ENCODE measurements at places on chromosomes 4 and X.

DNA sequence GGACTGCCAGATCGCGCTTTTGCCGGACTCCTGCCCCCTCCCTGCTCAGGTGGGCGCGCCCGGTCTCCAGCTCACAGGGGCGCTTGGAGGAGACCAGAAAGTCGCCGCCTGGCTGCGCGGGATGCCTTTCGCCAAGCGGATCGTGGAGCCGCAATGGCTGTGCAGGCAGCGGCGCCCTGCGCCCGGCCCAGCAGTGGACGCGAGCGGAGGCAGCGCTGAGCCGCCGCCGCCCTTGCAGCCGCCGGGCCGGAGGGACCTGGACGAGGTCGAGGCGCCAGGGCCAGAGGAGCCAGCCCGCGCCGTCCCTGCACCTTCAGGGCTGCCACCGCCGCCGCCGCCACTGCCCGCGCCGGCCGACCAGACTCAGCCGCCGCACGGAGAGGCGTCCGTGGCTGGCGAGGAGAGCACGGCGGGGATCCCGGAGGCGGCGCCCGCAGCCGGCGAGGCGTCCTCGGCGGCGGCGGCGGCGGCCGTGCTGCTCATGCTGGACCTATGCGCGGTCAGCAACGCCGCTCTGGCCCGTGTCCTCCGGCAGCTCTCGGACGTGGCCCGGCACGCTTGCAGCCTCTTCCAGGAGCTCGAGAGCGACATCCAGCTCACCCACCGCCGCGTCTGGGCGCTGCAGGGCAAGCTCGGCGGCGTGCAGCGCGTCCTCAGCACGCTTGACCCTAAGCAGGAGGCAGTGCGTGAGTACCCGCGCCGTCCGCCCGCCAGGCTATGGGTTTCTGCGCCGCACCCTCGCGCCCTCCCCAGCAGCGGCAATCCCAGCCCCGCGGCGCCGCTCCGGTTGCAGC is 834 bp downstream of the NHS start:
- no peak for DNase-seq

- no peak for DNase-seq
Measured at GRCh38 chr4:29908276-29908675, 811.9 kb upstream of the PCDH7 start.

- DNase-seq = no peak
Measured at GRCh38 chrX:47198026-47198686, 4.5 kb downstream of the UBA1 start.

DNA sequence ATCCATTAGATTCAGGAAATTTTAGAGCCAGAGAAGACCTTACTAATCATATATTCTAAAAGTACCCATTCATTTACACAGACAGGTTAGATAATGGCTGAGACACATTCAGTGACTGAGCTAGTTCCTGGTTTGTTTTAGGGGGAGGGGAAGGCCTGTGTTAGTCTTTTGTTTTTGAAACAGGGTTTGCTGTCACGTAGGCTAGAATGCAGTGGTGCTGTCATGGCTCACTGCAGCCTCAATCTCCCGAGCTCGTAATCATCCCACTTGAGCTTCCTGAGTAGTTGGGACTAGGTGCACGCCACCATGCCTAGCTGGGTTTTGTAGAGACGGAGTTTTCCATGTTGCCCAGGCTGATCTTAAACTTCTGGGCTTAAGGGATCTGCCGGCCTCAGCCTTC is 10.1 kb downstream of the RBPJ start:
- DNase-seq = no peak

- DNase-seq = no peak
Measured at GRCh38 chrX:74230094-74230493, 73.9 kb upstream of the ZCCHC13 start.

- DNase-seq = no peak
Measured at GRCh38 chrX:136495043-136495442, 2.3 kb upstream of the HTATSF1 start.

DNA sequence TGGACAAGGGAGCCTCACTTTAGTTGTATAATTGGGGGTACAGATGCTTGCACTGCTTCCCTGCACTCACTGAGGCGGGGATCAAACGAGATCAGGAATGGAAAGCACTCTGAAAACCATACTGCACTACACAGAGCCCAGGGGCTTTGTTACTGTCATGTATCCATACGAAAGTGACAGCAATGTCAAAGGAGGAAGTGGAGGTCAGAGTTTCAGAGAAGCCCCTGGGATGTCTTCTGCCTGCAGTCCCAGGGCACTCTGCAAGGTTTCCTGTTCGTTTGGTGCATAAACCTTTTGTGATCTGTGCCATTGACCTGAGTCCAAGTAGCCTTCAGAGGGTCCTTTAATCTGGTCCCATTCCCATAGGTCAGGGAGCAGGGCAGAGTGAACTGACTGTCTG is 31.2 kb downstream of the RNF175 start:
- no peak for DNase-seq

GRCh38 chr4:183485411-183486160 is 19.3 kb upstream of the ING2 start:
- DNase-seq = no peak

- DNase-seq = no peak
Measured at GRCh38 chrX:120452131-120452530, 17.0 kb downstream of the LAMP2 start.

DNA sequence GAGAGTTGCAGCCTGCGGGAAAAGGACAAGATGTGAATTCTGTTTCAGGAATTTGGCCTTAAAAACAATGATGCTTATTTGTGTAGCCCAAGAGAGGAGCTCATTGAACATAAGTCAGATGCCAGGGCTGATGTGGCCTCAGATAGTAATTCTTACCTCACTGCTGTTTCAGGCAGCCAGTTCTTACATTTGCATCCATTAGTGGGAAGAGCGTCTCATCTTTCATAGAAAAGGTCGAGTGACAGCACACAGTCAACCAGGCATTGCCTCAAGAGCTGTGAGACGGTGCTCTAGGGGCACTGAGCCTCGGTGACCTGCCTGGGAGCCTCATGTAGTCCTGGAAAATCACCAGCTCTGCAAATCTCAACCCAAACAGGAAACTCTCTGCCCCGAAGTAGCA is 174.9 kb upstream of the FRG1 start:
- DNase-seq = no peak

DNA sequence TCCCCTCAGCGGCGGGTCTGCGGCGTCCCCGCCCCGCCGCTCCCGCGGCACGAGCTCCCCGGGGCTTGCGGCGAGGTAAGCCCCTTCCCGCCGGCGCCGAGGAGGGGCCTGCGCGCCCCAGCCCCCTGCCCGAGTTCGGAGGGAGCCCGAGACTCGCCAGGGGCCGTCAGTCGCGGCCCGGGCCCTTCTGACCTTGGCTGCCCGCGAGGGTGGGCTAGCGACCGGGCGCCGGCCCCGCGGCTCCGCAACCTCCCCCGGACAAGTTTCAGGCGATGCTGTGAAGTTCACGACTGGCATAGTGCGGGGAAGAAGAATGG is 554 bp downstream of the CDKL5 start:
- DNase-seq = no peak

DNA sequence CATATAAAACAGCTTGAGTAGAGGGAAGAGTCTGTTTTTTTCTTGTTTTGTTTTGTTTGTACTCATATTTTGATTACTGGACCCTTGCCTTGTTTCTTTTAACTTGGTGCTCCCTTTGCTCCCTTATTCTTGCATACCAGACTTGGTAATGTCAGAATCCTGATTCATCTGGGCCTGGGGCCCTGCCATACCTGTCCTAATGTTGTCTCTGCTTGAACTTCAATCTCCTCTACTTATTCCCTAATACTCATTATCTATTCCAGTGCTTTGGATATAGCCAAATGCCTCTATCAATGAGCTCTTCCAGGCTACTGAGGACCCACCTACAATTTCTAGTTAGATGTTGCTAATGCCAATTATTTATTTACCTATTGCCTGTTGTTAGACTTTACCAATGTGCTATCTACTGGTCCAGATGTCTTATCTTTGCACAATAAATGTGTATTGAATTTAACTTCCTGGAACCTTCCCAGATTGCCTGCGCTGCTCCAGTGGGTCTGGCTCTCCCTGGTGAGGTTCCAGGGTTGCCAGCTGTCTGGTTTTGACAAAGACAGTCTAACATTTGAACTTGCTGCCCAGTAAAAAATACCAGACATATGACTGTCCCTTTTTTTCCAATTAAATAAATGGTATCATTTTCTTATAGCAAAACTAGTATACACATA is 64.4 kb upstream of the ACSL4 start:
- DNase-seq = no peak

DNA sequence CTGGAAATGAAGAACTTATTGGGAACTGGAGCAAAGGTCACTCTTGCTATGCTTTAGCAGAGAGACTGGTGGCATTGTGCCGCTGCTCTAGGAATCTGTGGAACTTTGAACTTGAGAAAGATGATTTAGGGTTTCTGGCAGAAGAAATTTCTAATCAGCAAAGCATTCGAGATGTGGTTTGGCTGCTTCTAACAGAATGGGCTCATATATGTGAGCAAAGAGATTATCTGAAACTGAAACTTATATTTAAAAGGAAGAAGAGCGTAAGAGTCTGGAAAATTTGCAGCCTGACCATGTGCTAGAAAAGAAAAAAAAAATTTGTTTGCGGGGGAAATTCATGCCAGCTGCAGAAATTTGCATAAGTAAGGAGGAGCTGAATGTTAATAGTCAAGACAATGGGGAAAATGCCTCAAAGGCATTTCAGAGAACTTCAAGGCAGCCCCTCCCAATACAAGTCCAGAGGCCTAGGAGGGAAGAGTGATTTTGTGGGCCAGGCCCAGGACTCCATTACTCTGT is 35.9 kb upstream of the PAPSS1 start:
- no peak for DNase-seq

- no peak for DNase-seq
Measured at GRCh38 chrX:107204068-107204605, 2.1 kb downstream of the NUP62CL start.

DNA sequence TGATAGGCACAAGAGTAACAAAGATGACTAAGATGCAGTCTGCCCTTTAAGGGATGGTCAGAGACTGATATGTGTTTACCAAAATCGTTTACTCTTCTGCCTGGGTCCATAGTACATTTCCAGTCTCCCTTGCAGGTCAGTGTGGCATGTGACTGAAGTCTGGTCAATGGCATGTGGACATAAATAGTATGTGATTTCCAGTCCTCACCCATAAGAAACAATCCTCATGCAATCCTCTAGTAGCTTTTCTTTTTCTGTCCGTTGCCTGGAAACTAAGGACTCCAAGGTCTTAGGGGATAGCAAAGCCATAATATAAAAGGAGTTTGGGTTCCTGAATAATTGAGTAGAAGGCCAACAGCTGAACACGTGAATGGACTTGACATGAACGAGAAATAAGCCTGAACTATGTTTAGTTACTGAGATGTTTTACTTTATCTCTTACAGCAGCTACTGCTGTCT is 1.1 kb downstream of the SLC9B2 start:
- no peak for DNase-seq

GRCh38 chr4:101115887-101116286 is 231.4 kb downstream of the PPP3CA start:
- no peak for DNase-seq

DNA sequence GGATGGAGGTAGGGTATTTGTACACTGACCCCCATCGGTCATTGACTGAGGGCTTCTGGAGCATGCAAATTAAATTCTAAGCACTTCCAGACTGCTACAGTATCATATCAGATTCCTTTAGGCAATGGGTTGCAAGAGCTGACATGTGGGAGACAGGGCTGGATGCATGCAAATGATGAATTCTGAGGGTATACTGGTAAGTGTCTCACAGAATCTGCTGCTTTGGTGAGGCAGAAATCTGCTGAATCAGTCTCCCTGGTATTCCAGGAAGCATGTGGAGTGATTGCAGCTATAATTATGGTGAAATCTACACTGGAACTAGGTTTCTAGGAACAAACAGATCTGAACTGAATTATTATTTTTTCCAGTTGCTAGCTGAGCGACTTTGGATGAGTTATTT is 684.9 kb upstream of the MAGEB2 start:
- DNase-seq = no peak

DNA sequence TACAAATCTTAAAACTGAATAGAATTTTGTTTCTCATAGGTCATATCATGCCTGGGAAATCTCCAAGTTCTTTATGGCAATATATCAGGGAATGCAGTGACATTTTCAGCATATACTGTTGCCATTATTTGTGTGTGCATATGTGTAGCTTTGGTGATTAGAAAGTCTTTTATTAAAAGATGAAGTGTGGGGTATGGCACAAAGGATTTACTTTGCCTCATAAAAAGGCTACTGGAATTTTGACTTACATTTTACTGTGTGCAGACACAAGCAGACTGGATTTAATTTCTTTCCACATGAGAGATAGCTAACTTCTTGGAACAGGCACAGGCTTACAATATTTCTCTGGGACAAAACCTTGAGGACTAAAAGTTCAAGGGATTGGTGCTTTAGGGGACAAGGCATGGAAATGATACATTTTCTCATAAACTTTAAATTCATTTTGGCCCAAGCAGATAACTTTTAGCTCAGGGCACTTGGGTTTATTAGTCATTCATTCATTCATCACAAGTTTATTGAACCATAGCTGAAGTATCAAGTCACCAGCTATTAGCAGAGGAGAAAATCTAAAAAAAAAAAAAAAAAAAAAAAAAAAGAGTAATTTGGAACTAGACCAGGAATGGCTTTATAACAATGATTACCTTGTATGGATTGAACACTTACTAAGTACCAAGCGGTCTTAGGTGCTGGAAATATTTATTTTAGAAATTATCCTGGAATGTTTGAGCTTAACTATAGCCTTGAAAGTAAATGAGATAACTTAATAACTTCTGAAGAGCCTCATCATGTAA is 191.5 kb downstream of the SLIT2 start:
- no peak for DNase-seq

GRCh38 chrX:68284281-68284904 is 148.9 kb downstream of the OPHN1 start:
- no peak for DNase-seq

GRCh38 chr4:73257651-73258435 is 755 bp downstream of the ANKRD17 start:
- DNase-seq = peak; percentile 4

DNA sequence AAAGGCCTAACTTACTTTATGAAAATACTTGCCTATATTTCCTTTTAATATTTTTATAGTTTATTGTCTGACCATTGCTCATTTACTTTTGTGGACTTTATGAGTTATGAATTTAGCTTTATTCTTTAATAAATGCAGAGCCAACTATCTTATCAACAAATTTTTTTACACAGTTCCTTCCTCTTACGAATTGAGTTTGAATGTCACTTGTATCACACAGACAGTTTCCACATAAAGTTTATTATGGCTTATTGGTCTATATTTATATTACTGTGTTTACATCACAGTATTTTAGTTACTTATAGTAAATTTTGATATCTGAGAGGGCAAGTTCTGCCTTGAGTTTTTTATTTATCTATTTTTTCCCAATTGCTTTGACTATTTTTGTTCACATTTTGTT is 450.6 kb downstream of the C4orf33 start:
- no peak for DNase-seq

DNA sequence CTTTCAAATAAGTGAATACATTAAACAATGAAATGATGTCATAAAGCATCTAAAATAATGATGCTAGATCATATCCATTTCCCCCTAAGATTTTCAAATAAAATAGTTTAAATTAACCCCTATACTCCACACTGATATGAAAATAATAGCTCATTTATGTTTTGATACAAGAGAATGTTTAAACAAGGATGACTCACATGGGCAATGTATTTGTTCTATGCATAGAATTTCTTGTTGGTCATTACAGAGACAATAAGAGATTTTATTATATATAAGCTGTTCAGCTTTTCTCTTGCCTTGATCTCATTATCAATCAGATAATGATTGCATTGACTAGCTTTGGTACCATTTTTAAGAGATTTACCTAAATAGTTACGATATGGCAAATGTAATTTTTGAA is 411.7 kb downstream of the ARHGAP24 start:
- no peak for DNase-seq

GRCh38 chr4:32251926-32252325 is 1531.8 kb downstream of the PCDH7 start:
- DNase-seq = no peak

GRCh38 chr4:40238700-40239548 is 42.1 kb downstream of the RHOH start:
- peak; percentile 90 for DNase-seq

All from central memory CD4-positive, alpha-beta T cell (primary cell).